WTC11 (cell line): ENCODE measurements at places on chromosomes 5 and 9. TPM values are rescaled to one million over a fixed set of nuclear protein-coding genes. Genes with fewer than 3 reads are reported as not detected.

Gene SLC6A19
- 0.04 to 0.05 TPM in 2 of 3 replicates, not detected in the other for total RNA-seq

DNA sequence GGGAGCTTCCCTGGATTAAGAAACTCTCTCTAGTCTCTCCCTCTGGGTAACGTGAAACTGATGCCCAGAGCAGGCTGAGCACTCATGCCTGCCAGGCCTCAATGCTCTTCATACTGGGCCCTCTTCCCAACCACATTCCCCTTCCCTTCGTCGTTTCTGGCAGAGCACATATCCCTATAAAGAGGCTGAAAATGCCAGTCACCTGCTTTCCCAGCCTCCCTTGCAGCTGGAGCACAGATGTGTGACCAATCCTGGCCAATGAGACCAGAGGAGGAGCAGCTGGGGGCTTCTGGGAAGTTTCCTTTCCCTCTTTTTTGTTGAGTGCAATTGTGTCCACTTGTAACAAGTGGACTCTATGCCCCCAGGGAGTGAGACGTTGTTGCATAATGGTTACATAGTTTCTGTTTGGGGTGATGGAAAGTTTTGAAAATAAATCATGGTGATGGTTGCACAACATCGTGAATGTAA lies 30.2 kb upstream of the SMIM23 start:
- DNase-seq, result no peak

DNA sequence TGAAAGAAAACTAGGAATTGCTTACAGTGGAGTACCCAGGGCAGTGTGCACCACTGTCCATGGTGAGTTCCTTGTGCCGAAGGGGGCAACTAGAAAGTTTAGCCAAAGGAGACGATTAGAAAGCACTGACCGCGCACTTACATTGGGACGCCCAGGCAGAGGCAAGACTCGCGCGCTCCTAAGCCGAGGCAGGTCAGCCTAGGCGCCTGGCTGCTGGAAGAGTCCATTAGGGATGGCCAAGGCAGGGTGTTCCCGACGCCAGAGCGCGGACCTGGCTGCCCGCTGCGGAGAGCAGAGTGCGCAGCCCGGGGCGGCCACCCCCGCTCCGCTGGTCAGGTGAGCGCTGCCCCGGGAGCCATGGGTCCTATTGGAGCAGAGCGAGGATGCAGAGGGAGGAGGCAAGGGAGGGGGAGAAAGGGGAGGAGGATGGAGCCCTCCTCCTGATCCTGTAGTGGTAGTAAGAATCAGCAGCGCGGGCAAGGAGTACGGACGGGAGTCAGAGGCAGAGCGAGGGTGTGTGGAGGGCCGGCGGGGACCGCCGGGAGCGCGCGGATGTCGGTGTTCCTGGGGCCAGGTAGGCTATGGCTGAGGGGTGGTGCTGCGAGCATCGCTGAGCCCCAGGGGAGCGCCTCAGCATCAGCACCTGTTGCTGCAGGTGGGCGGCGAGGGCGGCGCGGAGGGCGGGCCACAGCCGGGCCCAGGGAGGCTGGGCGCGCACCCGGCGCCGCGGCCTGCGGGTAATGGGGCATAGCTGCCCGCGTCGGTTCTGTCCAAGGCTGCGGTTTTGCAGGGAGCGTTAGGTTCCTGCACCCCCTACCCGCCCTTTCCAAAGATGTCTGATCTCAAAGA lies at the start of gene ADGRV1:
TSS of gene ADGRV1 (plus strand) at position 454 of the 849 bp plus-strand sequence. CDS start at position 553, 99 bp downstream.
- peak; percentile 97 for DNase-seq

Gene OLFML2A
- total RNA-seq, result 6.7 to 11.6 TPM (median 11.2 TPM) in 3 replicates

Gene LCN15
- total RNA-seq, result 0.52 to 1.0 TPM (median 0.96 TPM) in 3 replicates

Gene KCTD16
- 0.20 to 0.73 TPM (median 0.34 TPM) in 3 replicates for total RNA-seq

DNA sequence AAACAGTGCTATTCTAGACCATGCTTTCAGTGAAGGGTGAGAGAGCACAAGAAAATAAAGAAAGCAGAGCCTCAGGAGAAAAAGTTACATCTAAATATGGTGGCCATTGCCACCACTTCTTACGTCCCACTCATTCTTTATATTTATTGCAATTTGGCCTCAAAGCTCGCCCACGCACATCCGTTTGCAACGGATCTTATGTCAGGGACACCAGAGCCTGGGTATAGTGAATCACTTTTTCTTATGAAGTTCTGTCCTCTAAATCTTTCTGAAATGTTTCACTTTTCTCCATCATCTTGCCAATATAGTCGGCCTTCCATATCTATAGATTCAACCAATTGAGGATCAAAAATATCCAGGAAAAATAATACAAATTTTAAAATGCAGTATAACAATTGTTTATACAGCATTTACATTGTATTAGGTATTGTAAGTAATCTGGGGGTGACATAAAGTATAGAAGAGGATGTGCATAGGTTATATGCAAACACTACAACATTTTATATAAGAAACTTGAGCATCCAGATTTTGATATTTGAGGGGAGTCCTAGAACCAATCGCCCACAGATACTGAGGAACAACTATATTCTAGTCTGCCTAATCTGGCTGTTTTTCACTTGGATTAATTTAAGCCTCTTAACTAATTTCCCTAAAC lies 35.2 kb downstream of the GOLPH3 start:
- DNase-seq, result no peak

Gene PCDH12
- 0.02 to 0.33 TPM in 2 of 3 replicates, not detected in the other for total RNA-seq

GRCh38 chr9:132575811-132576210 lies 6.6 kb upstream of the BARHL1 start:
- DNase-seq, result no peak

DNA sequence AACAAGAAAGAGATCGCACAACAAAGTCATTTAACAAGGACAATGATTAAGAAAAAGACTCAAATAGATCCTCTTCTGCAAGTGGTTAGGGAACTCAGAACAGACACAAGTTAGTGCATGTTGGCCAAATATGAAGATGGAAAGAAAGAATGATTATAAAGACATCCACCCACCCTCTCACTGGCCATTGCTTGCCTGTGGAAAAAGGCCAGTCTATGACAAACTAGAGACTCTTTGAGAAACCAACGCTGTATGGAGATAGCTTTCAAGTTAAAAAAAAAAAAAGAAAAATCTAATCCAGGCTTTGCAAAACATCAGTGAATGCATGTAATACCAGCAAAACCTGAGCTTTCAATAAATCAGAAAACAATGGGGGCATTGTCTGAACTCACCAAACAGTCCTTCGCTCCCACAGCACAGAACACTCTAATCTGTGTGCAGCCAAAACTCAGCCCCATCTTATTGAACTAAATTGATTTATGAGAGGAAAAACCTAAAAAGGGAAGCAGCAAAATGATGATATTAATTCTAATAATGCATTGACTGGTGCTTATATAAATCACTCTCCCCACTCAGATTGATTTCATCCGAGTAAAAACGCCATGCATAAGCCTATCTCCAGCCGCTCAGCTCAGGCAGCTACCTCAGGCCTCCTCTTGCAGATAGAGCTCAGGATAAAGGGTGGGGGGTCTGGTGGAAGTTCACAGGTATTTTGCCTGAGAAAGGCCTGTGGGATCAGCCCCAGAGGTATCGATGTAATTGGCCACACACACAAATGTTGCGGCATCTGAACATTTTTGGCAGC lies 547.1 kb downstream of the CCDC171 start:
- no peak for DNase-seq

GRCh38 chr5:72711351-72711750 lies 105.1 kb upstream of the TNPO1 start:
- DNase-seq, result no peak

GRCh38 chr9:32968101-32969011 lies 33.1 kb downstream of the APTX start:
- DNase-seq, result peak; percentile 62

GRCh38 chr5:118883362-118883761 lies 105.0 kb downstream of the DTWD2 start:
- no peak for DNase-seq

DNA sequence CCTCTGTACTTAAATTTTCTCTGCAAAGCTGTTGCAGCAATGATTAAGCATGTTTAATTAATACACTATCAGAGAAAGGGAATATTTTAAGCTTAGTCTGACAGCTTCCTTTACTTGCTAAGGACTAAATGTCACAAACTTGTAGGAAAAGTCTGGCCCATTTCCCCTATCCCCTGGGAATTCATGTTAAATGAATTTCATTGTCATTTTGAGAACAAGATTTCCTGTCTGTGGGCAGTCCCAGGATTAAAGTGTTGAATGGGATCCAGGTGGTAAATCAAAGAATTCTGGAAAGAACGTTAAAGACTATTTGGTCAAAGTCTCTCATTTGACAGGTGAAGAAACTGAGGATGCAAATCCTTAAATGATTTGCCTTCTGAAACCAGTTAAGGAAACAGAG lies 214.8 kb downstream of the MPDZ start:
- DNase-seq, result no peak

GRCh38 chr9:83334320-83334719 lies 203.9 kb downstream of the FRMD3 start:
- DNase-seq, result peak; percentile 85

- no peak for DNase-seq
Measured at GRCh38 chr9:69175486-69175885, 1.4 kb downstream of the TJP2 start.
